ENCODE measurements at places on chromosomes 16 and 17.

GRCh38 chr17:65515959-65516948, 45.2 kb downstream of the AXIN2 start:
- DNase-seq: no peak

DNA sequence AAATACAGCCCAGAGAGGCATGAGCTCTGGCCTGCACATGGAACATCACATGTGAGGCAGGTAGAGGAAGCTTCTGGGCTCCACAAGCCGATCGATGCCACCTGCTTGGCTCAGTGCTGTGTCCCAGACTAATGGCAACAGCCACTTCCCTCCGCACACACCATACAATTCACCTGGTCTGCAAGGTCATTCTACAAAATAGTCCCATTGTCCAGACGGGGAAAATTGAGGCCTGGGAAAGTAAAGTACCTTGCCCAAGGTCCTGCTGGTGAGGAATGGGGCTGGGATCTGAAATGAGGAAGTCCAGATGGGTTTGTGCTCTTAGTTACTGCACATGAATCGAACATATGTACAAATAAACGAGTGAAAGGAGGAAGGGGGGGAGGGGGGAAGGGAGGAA, 88.0 kb downstream of the LITAF start:
- no peak for DNase-seq

GRCh38 chr16:89099905-89100304, 6.3 kb downstream of the ACSF3 start:
- DNase-seq: no peak

- no peak for DNase-seq
Observed at GRCh38 chr17:80303824-80304223, 43.2 kb downstream of the RNF213 start.

- DNase-seq: no peak
Observed at GRCh38 chr16:10088380-10088793, 93.8 kb downstream of the GRIN2A start.

GRCh38 chr17:79009397-79010303, at the start of gene CANT1:
Gene CANT1 (minus strand): TSS chr17:79009764. CDS start chr17:78997622, 12,142 bp downstream.
- peak; percentile 33 for DNase-seq

DNA sequence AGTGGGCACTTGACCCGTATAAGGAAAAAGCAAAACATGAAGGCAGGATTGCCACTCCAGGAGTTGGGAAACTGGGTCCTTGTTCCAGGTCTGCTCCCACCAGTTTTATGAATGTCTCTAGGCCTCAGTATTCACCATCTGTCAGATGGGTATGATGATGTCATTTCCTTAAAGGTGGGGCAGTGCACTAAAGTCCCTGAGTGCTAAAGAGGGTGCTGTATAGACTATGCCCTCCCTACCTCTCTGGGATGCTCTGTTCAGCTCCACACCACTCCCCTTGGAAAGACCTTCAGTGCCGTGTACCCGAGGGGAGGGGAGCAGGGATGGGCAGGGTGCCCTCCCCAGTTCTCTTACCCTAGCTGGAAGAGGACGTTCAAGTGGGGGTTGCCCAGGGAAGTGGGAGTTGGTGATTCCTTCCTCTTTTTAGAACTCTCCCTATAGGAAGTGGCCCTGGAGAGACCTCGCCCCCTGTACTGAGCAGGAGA, 2.2 kb downstream of the LASP1 start:
- DNase-seq: no peak

DNA sequence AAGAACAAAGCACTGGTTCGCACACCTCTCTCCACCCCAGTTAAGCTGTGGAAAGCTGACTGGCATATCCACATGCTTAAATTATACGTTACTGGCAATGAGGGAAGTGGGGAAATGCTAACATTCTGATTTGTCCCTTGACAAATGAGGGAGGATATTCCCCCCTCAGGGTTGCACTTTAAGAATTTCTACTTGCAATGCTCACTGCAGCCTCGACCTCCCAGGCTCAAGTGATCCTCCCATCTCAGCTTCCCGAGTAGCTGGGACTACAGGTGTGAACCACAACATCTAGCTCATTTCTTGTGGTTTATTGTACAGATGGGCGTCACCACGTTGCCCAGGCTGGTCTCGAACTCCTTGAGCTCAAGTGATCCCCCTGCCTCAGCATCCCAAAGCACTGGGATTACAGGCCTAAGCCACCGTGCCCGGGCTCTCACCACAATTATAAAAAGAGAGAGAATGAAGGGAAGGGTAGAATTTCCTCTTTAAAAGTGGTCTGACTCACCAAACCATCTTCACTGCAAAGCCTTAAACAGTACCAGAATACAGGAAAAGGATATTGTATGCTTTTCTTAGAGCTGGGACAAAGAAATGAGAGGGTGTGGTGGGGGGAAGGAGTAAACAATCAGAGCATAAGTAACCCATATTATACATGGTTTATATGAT, 38.9 kb downstream of the KANSL1 start:
- no peak for DNase-seq

DNA sequence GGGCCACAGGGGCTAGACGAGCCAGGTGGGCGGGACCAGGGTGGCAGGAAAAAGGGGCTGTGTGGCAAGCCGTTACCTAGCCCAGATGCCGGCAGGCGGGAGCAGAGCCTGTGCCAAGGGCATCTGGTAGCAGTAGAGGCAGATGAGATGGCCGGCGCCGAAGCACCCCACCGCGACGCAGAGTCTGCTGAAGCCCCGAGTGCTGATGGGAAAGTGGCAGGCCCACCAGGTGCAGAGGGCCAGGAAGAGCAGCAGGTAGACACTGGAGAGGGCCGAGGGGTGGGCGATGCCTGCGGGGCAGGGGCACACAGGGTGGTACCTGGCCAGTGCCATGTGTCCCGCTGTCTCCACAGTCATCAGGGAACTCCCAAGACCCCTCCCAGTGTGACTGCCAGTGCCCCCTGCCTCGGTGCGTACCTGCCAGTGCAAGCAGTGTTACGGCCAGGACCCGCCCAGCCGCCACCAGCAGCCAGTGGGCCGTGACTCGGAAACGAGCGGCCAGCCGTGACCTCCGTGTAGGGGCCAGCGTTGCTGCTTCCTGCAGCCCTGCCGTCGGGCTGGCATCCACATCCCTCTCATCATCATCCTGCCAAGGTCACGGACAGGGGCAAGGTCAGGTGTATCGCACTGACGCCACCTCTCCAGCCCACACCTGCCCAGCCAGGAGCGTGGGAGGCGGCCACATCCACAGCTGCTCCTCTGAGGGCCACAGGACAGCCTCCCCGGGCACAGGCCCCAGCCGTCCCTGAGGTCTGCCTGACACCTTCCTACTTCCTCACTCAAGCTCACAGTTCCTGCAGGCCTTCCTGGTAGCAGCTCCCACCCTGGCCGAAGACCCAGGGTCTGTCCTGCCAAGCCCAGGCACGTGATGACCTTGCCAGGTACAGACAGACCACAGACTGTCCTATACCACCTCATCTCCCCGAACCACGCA, 32.1 kb downstream of the CTU2 start:
- DNase-seq: no peak

GRCh38 chr16:23342083-23342640, 40.1 kb downstream of the SCNN1B start:
- DNase-seq: no peak

DNA sequence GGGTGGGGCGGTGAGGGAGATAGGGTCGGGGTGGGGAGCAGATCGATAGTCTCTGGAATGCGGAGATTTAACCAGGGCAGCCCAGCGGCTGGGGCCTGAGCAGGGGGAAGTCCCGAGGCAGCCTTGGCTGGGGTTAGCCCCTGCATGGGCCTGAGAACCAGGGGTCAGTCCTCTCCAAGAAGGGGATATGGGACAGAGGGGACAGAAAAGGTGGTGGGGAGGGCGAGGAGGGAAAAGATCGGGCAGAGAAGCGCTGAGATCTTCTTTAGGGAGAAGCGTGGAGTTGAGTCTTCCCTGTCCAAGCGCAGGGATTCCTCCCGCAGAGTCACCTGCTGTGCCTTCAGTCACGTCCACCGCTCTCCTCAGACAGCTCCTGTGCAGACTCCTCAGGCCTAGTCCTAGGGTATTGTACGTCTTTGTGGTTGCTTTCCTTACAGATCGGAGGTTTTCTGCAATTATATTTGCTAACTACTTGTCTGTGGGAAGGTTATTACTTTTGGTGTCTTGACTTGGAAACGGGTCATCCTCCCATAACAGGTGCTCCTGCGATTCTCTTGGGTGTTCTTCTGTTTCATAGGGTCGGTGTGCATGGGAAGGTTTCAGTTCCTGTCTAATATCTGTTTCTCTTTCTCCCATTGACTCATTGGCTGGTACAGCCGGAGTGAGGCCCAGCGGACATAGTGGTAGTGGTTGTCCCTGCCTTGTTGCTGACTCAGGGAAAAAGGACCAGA, 952 bp downstream of the CD300A start:
- no peak for DNase-seq

DNA sequence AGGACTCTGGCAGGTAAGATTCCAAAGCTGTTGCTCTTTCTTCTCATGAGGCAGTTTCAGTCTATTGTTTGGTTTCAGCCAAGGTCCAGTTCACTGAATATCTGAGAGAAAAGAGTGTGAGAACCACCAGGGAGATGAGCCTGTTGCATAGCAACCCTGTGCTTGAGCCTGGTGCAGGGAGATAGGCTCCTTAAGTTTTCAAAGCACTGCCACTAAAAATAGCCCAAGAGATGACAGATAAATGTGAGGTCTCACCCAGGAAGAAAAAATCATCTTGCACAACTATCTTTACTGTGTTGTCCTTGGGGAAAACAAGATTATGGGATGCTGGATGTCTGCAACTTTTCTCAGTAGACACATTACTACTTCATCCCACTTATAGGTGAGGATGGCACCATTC, 26.2 kb upstream of the NUDT7 start:
- no peak for DNase-seq

GRCh38 chr16:2511128-2511800, 2.5 kb upstream of the ATP6V0C start:
- DNase-seq: no peak

DNA sequence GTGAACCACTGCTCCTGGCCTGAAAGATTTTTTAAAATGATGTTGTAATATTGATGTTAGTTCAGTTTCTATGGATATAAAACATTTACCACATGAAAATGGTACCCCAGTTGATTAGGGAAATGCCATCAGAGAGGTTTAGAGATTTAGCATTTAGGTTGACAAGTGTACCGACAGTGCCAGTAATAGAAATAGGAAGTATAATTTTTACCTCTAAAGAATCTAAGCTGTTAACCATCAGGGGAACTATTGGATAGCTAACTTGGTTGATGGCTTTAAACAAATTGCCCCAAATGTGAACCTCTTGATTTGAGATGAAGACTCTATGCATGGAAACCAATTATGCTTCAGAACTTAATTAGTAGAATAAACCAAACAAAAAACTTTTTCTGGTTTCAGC, 6.4 kb downstream of the CBFB start:
- DNase-seq: no peak

- no peak for DNase-seq
Observed at GRCh38 chr16:2337431-2338296, 2.9 kb downstream of the ABCA3 start.

DNA sequence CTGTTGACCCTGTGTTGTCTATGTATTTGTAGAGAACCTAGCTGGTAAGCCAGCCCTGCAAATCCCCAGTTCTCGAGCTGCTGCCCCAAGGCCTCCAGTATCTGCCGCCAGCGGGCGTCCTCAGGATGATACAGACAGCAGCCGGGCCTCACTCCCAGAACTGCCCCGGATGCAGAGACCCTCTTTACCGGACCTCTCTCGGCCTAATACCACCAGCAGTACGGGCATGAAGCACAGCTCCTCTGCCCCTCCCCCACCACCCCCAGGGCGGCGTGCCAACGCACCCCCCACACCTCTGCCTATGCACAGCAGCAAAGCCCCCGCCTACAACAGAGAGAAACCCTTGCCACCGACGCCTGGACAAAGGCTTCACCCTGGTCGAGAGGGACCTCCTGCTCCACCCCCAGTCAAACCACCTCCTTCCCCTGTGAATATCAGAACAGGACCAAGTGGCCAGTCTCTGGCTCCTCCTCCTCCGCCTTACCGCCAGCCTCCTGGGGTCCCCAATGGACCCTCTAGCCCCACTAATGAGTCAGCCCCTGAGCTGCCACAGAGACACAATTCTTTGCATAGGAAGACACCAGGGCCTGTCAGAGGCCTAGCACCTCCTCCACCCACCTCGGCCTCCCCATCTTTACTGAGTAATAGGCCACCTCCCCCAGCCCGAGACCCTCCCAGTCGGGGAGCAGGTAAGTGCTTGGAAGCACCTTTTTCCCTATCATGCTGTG, 23.1 kb upstream of the CDC6 start:
- no peak for DNase-seq

- no peak for DNase-seq
Observed at GRCh38 chr16:69794486-69794885, 32.4 kb downstream of the WWP2 start.

- DNase-seq: no peak
Observed at GRCh38 chr16:52912565-52913173, 140.0 kb downstream of the CHD9NB start.

GRCh38 chr17:13734880-13735279, 133.2 kb upstream of the HS3ST3A1 start:
- DNase-seq: no peak

- DNase-seq: no peak
Observed at GRCh38 chr16:13793841-13794409, 126.0 kb upstream of the ERCC4 start.

DNA sequence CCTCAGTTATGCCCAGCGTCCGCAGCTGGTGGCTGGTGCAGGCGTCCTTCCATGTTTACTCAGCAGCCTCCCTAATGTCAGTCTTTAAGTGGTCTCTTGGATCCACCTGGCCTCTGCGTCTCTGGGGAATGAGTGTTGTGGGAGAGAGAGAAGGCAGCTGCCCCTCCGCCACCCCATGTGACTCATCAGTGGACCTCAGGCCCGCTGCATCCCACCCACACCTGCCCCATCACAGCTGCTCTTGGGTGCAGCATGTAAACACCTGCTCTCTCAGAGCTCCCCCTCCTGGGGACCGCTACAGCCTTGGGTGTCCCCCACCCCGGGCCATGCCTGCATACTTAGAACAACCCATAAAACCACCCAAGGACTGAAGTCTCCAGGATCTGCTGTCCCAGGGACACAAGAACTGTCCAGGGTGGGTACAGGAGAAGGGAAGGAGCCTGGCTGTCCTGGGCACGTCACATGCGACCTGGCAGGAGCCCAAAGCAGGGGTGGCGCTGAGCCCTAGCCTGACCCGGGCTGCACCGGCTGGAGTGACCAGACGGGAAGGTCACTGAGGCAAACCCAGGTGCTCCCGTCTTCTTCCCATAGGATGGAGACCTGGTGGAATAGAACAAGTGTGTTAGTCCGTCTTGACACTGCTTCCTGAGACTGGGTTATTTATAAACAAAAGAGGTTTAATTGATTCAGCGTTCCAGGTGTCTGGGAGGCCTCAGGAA, 4.2 kb downstream of the C16orf90 start:
- no peak for DNase-seq

DNA sequence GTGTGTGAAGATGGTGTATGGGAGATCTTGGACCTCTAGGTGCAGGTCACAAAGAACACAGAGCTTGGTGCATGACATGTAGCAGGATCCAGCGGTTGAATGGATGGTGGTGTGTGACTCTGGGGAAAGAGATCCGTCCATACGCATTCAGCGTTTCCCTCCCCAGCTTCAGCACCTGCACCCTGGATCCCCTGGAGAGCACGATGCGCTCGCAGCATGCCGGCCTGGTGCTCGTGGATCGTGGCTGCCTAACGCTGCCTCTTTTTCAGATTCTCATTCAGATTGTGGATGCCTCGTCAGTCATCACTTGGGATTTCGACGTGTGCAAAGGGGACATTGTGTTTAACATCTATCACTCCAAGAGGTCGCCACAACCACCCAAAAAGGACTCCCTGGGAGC, 70.9 kb downstream of the SEC14L1 start:
- DNase-seq: no peak

GRCh38 chr17:79670537-79671084, 59.8 kb upstream of the RBFOX3 start:
- DNase-seq: peak; percentile 60

All from NCI-H187 (cell line).